ENCODE measurements at places on chromosomes 4 and X. TPM values are rescaled to one million over a fixed set of nuclear protein-coding genes. Genes with fewer than 3 reads are reported as not detected.

- DNase-seq: no peak
Observed at GRCh38 chrX:73903941-73904340, 340.9 kb downstream of the CHIC1 start.

GRCh38 chr4:7207628-7208231 is 15.4 kb downstream of the SORCS2 start:
- no peak for DNase-seq

The PPP1R2C gene
- total RNA-seq: not detected

DNA sequence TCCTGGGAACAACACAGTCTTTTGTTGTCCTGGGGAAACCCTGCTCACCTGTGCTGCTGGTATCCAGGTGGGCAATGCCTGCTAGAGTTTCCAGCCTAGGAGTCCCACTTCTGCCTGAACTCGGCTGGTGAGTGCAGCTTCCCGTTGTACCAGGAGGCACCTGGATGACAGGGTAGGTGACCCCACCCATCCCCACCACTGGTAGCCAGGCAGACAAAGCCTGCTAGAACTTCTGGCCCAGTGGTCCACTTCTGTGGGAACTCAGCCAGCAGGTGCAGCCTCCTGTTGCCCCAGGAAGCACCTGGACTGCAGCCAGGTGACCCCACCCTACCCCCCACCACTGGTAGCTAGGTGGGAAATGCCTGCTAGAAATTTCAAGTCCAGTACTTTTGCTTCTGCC is 9.7 kb upstream of the TCEAL2 start:
- DNase-seq: no peak

DNA sequence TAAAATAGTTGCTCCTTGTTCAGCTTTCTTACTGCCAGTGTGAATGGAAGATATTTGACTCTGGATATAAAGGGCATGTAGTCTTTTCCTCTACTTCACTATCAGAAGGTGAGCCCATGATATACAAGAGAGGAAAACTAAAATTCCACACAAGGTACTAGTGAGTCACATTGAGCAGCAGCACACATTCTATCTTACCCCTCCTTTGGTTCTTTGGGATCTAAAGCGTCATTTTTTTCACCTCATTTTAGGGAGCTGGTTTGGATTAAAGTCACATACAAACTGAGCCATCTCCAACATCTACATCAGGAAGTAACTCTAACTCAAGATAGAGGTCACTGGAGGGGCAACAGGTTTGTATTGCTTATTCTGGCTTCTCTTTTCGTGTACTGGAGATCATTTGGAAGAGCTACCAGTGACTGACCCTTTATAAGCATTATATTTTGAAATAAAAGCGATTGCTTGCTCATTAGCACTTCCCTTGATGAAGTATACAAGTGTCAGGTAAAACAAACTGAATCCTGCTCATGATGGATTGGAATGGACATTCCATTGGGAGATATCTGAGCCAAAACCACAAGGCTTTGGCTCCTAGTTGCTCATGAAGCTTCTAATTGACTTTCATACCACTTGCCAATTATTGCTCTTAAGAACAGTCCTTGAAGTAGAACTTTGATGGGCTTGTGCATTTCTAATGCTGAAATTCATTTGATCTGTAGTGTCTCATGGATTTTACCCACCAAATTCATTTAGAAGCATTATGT is 124.1 kb downstream of the SPCS3 start:
- DNase-seq: no peak

DNA sequence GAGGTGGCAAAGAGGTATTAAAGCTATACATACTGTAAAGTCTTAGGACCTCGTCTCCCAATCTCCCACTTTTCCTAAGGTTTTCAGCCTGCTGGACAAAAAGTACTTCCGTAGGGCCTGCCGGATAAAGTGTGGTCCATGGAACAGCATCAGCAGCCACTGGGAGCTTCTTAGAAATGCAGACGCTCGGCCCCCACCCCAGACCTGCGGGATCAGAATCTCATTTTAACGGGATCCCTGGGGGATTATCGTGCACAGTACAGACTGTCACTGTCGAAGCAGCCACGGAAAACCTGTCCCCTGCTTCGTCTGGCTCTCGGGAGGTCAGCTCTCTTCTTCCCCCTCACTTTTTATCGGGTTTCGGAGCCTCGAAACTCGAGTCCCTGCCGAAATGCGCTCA is 802 bp downstream of the ADGRG2 start:
- no peak for DNase-seq

- DNase-seq: peak; percentile 16
Observed at GRCh38 chr4:24686866-24687692, 102.7 kb upstream of the DHX15 start.

DNA sequence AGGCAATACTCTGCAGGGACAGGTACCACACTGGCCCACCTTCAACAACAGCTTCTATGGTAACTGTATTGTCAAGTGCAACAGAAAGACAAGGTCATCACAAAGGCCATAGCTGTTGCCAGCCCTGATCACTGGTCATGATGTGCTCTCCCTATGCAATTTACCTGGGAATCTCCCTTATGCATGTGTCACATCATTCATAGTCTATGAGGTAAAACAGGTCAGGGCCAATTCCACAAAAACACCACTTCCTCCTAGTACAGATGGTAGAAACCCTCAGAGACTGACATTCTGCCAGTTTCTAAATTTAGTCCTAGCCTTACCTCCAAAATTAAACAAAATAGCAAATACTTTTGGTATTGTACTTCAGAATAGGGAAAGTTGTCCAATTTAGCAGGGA is 132.8 kb downstream of the MGST2 start:
- DNase-seq: no peak

The WDR19 gene
- 32.4 TPM for total RNA-seq

GRCh38 chrX:64187762-64188150 is 17.8 kb downstream of the AMER1 start:
- no peak for DNase-seq

The AKAP14 gene
- total RNA-seq: 2.7 TPM

- no peak for DNase-seq
Observed at GRCh38 chrX:124348182-124348581, 1.8 kb downstream of the SH2D1A start.

DNA sequence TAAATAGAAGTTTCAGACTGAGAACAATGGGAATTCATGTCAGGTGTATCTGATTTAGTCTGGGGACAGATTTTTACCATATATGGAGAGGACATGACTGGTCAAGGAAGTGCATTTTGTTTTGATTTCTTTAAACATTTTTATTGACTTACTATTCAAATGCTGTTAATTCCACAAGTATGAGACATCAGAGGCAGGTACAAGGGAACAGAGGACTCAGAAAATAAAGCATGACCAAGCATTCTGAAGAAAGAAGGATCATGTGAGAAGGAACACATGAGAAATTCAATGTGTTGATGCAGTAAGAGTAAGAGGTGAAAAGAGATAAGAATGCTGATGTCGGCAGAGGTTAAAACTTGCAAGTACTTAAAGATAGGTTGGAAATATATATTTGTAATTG is 1452.6 kb downstream of the PCDH7 start:
- DNase-seq: no peak

The SPANXN3 gene
- total RNA-seq: not detected

- DNase-seq: no peak
Observed at GRCh38 chr4:163077680-163078079, 89.0 kb downstream of the NAF1 start.

- DNase-seq: no peak
Observed at GRCh38 chr4:184328022-184328736, 110.5 kb upstream of the ENPP6 start.

DNA sequence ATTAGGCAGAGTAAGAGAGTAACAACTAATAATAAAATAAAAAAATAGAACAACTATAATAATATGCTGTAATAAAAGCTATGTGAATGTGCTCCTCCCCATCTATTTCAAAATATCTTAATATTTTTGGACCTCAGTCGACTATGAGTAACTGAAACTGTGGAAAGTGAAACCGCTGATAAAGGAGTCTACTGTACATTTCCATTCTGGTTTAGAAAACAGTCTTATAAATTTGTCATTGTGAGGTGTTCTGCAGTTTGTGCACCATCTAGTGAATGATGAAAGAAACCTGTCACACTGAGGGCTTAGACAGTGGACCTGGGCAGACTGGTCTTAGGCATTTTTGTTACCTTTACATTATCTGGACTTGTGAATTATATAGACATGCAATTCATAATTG is 42.0 kb downstream of the TMEM150C start:
- DNase-seq: no peak

- DNase-seq: no peak
Observed at GRCh38 chr4:763922-764321, 58.3 kb downstream of the PCGF3 start.

The SPON2 gene
- total RNA-seq: 66.0 TPM

DNA sequence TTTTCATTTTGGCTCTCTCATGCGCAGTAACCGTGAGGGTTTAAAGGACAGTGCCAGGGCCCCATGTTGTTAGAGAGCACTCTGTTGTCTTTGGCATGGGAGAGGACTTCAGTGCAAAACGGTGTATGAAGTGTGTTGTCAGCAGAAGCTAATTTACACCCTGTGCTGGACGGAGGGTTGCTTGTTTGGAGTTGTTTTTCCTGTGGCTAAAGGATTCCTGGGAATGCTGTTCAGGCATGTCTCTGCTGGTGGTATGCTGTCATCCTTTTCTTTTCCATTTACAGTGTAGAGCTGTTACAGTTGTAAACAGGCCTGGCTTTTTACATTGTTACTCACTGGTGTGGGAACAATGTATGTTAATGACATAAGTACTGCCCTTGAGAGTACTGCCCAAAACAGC is 206.3 kb downstream of the CBR4 start:
- no peak for DNase-seq

The NPNT gene
- total RNA-seq: 119 TPM

DNA sequence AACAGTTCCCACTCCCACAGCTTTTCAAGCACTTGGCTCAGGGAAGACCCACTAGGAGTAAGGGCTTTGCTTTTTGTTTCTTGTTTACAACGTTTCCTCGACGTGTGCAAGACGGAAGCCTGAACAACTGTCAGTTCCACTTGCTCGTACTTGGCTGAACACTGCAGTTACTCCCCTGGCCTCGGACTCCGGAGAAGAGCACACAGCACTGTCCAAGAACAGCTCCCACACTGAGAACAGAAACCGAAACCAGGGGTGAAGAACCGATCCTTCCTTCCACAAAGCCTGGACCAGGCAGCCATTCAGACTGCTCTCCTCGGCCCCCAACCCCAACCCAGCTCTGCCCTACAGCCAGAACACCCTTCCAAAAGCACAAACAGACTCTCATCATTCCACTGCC is 25.5 kb downstream of the IRF2 start:
- DNase-seq: peak; percentile 54

DNA sequence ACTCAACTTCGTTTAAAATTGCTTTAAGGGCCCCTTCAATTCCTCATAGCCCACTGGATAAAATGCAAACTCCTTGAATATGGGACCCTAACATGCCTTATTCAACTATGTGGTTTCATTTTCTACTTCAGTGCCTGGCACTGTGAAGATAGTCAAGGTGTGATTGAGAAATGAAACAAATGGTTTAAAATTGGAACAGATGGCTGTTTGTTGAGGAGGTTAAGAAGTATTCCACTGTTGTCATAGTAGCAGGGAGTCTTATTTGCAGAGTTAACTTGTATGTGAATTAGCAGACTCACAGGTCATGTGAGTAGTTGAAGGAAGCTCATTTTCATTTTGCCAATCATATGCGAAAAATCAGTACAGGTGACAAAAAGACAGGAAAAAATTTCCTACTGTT is 593.3 kb downstream of the KCTD8 start:
- no peak for DNase-seq

DNA sequence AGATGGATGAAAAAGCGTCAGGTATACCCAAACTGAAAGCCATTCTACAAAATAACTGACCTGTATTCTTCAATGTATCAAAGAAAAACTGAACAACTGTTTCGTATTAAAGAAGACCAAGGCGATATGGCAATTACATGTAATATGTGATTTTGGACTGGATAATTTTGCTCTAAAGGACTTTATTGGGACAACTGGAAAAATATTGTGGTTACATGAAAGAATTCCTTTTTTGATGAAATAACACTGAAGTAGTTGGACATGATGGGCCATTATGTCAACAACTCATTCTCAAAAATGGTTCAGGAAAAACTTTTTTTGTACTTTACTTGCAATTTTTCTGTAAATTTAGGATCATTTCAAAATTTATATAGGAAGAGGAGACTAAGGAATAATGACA is 12.1 kb upstream of the ANTXR2 start:
- DNase-seq: no peak

DNA sequence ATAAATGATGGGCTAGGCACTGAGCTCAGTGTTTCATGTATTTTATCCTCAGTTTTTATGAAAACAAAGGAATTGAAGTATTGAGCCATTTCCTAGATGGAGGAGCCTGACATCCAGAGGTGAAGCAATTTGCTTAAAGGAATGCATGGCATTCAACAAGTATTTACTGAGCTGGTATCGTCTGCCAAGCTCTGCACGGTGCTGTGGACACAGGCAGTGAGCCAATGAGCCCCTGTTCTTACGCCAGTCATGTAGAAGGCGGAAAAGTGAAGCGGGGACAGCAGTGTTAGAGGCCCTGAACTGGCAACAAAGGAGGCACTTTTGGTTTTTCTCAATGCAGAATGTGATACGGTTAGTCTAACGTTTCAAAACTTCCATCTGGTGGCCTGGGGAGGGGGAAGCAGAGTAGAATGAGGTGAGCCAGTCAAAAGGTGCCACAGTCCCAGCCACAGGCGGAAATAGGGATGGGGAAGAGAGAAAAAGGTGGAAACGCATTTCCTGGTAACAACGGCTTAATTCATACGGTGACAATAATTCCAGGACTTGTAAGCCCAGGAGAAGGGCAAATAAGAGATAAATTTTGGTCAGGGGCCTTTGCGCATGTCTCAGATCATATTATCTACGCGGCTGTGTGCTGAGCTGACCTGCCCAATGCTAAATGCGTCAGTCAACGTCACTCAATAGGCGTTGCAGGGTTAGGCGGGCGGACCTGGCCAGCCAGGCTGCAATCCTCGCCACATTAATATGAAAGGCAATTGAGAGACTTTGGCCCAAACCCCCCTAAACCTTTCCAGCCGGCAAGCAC is 133.9 kb downstream of the AFAP1 start:
- DNase-seq: no peak

GRCh38 chr4:38314663-38315062 is 349.3 kb upstream of the KLF3 start:
- no peak for DNase-seq

GRCh38 chrX:17438221-17438620 is 63.2 kb downstream of the NHS start:
- DNase-seq: no peak

DNA sequence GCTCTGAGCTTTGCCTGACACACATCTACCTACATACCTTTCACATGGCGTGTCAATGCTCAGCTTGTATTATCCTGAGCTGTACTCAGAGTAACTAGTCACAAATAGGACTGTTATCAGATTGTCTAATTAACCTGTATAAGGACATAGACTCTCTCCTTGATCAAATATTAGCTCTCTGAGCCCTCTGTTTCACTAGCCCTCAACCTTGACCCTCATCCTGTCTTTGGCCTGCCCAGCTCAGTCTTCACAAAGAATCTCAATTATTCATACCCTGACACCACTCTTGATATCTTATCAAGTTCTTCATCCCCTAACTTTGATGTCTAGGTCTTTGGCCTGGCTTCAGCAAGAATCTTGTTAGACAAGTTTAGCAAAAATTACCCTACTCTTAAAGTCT is 320.7 kb upstream of the PCDH7 start:
- DNase-seq: no peak

The C4orf33 gene
- total RNA-seq: 11.0 TPM

Data from left lung (tissue), 14 donors.